Hematopoietic multipotent progenitor cell treated with erythropoietin and hydrocortisone succinate and interleukin-3 and kit ligand, for 4 days (in vitro differentiated cells): ENCODE measurements at places on chromosomes 6 and 20.

GRCh38 chr6:34990971-34991560 is 102.0 kb downstream of the ANKS1A start:
- no peak for DNase-seq

DNA sequence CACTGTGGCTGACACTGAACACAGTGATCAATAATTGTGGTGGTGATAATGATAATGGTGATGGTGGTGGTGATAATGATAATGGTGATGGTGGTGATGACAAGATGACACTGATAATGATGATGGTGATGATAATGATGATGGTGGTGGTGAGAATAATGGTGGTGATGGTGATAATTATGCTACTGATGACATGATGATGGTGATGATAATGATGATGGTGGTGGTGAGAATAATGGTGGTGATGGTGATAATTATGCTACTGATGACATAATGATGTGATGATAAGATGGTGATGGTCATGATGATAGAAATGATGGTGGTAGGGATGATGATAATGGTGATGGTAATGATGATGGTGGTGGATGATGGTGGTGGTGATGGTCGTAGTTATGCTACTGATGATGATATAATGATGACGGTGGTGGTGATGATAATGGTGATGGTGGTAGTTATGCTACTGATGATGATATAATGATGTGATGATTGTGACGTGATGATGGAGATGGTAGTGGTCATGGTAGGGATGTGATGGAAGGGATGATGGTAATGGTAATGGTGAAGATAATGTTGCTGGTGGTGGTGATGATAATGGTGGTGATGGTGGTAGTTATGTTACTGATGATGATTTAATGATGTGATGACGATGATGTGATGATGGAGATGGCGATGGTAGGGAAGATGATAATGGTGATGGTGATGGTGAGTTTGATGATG is 356.5 kb upstream of the CDH4 start:
- DNase-seq = no peak

DNA sequence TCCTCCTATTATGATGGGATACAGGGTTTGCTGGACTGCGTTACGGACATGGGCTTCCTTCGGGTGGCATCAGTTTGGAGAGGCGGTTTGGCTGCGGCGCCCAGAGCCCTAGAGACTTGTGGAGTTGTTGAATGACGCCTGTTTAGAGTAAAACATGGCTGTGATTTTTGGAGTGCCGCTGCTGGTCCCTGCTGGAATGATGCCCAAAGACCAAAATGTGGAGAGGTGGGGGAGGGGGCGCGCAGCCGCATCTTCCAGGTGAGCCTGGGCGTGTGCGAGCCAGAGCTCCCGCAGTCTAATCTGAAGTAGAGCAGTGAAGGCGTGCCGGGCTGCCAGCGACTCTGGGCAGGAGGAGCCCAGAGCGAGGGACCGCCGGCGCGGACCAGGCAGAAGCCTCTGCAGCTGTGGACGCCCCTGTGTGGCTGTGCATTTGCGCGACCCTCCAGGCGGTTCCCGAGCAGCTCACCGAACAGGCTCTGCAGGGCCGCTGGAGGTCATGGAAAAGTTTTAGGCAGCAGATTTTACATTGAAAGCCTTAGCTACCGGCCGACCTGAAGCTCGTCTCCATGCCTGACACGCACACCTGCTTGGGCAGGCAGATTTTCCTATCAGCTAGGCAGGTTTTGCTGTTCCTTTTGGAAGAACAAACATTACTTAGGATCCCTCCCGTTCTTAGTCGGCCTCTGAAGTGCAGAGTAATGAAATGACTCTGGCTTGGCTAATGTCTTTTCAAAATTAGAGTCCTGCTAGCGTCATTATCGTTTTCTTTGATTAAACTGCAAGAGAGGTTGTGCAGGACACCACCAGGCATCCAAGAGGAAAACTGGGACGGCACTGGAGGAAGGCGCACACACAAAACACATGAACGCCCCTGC is 298.2 kb downstream of the PHACTR1 start:
- no peak for DNase-seq

- DNase-seq = no peak
Measured at GRCh38 chr6:168601111-168601510, 160.1 kb downstream of the SMOC2 start.

GRCh38 chr20:14559612-14560011 is 222.2 kb upstream of the FLRT3 start:
- no peak for DNase-seq

DNA sequence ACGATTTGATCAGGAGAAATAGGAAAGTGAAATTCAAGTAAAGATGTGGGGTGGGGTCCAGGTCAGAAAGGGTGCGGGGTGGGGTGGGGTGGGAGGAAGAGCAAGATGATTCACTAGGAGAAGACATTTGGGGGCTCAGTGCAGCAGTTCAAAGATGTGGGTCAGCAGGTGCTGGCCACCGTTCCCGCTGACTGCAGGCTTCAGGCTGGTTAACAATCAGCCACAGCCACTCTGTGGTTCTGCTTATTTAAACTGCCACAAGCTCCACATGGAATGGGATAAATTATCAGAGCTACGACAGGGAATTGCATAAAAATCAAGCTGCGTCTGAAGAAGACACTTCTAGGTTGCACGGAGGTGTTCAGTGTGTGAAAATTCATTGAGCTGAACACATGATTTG is 49.4 kb downstream of the TRAM2 start:
- DNase-seq = no peak

GRCh38 chr20:17863577-17864292 is 104.9 kb downstream of the SNX5 start:
- DNase-seq = no peak

- no peak for DNase-seq
Measured at GRCh38 chr6:84582997-84583396, 181.4 kb downstream of the TBX18 start.

- DNase-seq = no peak
Measured at GRCh38 chr6:35092362-35093117, 48.6 kb downstream of the TCP11 start.

GRCh38 chr6:124339610-124340334 is 536.1 kb downstream of the NKAIN2 start:
- no peak for DNase-seq

DNA sequence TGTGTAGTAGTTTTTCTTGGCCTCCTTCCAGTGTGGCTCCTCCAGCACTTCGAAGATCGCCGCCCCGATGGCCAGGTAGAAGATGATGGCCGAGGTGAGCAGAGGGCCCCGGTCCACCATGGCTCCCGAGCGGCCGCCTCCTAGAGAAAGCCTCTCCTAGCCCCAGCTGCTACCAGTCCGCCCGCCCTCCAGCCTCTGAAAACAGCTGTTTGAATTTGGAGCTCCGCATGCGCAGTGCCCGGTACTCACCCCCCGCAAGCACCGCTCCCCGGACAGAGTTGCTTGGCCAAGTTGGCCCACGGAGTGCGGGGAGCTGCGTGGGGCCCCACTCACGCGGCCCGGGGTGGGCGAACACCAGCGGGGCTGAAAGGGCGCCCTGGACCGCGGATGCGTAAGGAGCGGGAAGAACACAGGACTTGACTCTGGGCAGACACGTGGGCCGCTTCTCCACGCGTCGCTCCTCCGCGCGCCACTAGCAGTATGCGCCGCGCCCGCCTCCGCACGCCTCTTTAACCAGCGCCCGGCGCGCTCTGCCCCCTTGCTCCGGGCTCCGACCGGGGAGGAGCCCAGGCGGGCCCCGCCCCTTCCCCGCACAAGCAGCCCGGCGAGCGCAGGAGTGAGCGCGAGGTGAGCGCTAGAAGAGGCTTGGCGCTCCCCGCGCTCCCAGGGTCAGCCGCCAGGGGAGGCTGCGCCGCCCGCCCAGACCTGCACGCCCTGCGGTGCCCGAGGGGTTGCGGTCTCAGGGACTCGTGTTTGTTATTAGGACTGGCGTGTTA is at the start of gene KCNK5:
KCNK5 (minus strand) TSS at position 484 of the 776 bp plus-strand sequence; CDS start at position 120, 364 bp downstream.
- DNase-seq = peak; percentile 97

GRCh38 chr6:48881551-48881950 is 581.5 kb downstream of the MMUT start:
- DNase-seq = no peak

DNA sequence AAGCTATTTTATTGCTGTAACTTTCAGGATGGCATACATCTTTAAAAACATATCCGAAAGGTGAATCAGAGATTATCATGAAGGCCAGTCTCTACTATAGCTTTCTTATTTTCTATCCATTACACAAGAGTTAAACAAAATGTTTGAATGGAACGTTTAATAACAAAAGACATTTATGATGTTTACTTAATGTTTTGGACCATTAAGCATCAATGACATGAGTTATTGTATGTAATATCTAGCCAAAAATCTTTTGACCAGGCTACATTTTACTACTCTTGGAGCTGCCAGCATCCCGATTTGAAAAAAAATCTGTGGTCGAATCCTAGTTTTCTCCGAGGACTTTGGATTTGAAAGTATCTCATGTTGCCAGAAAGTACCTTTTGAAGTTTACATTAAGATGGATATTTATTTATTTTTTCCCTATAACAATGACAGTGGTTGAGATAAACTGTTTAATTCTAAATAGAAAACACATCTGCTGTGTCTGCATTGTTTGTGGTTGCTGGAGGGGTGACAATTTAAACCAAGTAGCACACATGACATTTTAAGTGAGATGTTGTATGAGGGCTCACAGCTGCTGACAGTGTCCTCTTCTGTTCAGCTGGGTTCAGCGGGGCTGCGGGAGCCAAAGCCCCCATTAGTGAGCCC is 293.7 kb upstream of the TCF21 start:
- no peak for DNase-seq

DNA sequence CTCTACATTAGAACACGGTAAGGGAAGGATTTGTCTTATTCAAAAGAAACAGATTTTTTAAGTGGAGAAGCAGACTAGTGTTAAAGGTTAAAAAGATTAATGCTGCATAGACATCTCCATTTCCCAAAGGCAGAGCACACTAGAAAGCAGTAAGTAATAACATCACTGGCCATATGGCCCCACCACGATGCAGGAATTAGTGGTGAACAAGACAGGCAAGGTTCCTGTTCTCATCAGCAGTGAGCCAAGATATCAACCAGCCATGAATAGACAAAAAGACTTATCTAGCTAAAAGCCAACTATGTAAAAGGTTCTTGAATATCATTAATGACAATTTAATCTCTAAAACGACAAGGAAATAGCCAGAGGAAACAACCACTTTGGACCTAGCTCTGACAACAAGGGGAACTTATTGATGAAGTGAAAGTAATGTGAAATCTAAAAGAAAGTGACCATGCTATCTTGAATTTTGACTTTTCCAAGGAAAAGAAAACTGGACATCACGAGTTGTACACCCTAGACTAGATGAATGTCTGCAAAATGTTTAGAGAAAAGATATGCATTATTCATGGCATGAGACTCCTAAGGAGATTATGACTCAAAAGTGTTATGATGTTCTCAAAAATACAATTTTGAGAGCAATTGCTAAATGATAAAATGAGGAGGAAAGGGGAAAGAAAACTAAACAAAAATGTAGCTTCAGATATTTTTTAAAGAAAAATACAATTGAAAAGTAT is 157.9 kb upstream of the STXBP5 start:
- peak; percentile 53 for DNase-seq

DNA sequence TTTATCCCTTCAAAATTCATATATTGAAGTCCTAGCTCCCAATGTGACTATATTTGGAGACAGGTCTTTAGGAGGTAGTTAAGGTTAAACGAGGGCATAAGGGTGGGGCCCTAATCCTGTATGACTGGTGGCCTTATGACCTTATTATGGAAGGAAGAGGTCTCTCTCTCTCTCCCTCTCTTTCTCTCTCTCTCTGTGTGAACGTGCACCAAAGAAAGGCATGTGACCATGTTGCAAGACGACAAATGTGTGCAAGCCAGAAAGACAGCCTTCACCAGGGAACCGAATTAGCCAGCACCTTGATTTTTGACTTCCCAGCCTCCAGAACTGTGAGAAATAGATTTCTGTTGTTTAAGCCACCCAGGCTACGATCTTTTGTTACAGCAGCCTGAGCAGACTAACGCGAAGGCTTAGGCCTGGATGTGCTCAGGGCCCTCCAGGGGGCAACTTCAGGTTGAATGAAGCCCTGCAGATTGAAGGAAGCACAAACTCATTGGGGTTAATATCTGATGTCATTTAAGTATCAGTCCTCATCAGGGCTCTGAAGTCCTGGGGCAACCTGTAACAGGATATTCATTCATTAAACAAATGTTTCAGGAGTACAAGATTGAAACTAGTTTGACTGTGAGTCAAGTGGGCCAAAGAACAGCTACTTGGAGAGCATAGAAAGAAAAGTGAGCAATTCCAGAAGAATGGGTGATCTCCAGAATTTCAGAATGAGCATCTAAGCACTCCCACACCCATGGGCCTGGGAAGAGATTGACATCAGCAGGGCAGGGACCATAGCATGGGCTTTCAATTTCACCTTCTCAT is 157.4 kb upstream of the TNFAIP3 start:
- no peak for DNase-seq

DNA sequence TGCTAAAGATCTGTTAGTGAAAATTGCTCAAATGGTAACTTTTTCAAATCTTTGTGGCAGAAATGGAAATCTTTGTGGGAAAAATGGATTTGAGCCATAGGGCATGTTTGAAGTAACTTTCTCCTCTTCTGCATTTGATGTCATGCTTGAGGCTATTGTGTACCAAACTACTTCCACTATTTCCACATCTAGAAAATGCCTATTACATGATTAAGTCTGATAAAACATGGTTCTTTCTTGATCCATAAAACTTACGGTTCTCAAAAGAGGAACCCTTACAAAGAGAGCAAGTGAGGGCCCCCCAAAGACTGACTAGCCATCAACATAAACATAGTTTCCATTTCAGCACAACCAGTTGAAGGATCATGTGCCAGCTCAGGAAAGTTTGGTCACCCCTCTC is 150.6 kb downstream of the NFATC2 start:
- no peak for DNase-seq

- DNase-seq = peak; percentile 78
Measured at GRCh38 chr20:36754656-36755222, 8.8 kb upstream of the NDRG3 start.

DNA sequence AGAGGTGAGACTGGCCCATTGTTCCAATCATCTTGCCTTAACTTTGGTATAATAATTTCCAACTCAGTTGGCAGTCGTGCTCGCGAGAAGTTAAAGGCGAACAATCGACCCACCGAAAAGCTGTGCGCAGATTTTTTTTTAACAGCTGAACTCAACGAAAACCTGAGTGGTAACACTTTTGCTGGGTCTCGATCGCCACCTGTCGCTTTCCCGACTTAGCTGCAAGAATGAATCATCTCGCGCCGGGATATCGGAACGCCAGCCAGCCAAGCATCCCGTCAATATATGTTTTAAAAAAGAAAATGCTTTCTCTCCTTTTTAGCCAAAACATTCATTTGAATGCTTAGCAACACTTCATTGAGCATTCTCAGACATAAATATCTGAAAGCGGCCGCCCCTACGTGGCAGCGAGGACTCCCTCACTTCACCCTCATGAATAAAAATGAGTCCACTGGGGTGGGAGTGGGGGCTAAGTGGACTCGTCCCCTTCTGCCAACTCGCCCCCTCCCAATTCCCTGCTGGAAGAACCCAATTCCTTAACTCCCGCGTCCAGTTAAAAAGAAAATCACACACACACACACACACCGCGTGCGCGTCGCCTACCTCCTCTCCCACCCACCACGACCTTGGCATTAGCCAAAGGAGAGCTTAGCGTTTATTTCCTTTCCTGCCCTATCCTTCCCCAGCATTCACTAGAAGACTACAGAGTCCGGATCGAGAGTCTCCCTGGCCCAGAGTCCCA is 1.5 kb downstream of the COL12A1 start:
- peak; percentile 73 for DNase-seq

GRCh38 chr20:35166242-35166830 is 5.5 kb upstream of the PROCR start:
- DNase-seq = peak; percentile 92

GRCh38 chr6:157648561-157648960 is 174.5 kb upstream of the SNX9 start:
- no peak for DNase-seq

- peak; percentile 13 for DNase-seq
Measured at GRCh38 chr6:167349631-167350274, 24.9 kb downstream of the TTLL2 start.
